ENCODE measurements at places on chromosomes 4 and X.
A peak's percentile ranks its signal among the peaks of the same experiment; 100 is the strongest.

DNA sequence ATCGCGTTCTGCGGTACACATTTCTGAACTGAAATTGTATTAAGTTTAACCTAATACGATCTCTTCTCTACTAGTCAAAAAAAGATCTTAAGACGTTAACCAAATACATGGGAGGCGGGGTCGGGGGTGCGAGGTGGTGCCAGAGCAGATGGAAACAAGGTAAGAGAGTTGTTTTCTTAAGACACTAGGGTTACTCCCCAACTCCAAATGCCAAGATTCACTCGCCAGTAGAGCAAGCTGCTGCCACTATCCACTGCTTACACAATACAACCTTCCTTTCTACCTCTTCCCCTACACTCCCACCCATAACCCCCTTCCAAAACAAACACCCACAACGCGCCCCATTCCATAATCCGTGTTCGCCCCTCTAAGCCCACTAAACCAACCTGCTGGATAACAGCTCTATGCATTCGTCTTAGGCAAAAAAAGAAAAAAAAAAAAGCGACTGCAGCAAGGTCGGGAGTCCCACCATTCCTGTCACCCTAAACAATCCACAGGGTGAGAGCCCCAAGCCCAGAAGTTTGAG lies 1.3 kb downstream of the LCORL start:
- DNase-seq: no peak

GRCh38 chr4:39124885-39125599 lies 57.3 kb upstream of the WDR19 start:
- DNase-seq: no peak

DNA sequence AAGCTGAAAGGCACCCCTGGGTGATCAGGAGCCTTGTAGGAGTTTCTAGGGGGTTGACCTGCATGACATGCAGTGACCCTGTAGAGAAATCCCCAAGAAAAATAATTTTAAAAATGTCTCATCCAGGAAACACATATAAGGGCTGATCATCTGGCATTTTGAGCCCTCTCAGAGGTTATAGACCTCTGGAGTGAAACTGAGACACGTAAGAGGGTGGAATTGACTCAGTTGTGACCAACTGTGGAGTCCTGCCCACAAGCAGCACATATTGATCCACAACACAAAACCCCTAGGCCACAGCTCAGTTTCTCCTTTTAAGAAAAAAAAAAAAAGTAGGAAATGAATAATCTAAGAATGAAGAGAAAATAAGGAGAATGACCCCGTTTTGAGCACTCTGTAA lies 32.5 kb upstream of the MTMR8 start:
- no peak for DNase-seq

DNA sequence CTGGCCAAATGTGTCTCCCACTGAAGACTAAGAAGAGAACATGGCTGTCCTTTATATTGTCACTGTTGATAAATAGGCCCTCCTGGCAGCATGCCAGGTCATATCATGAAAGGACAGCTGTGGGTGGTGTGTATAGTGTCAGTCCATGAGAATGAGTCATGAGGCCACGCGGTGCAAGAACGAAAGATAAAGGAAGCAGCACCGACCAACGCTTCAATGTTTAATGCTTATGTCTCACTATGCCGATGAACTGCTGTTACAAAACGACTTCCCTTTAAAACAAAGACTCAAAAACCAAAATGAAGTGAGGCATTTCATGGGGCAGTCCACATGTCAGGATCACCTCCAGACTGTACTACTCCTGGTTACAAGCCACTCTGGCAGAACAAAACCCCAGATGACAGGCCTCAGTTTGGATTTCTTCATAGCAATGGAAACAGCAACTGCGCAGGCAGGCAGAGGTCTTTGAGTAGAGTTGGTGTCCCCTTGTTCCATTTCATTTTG lies 5.2 kb upstream of the TCEANC start:
- DNase-seq: no peak

- peak; percentile 71 for DNase-seq
Observed at GRCh38 chrX:107563824-107564223, 64.5 kb upstream of the PRPS1 start.

DNA sequence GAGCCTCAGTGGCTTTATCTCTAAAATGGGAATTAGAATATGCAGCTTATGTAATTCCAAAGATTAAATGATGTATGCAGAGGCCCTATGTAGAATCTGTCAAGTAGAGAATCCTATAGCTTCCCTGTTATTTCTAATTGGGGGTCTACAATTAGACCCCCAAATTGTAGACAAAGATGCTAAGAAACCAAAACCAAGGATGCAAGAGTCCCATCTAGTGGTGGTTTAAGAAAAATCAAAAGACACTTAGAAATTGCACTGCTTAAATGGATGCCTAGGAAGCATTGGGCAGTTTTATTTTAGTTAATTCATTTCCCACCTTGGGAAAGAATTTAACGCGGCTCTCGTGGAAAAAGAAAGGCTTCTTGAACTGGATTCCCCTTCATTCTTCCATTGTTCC lies 115.2 kb downstream of the GABRA2 start:
- no peak for DNase-seq

DNA sequence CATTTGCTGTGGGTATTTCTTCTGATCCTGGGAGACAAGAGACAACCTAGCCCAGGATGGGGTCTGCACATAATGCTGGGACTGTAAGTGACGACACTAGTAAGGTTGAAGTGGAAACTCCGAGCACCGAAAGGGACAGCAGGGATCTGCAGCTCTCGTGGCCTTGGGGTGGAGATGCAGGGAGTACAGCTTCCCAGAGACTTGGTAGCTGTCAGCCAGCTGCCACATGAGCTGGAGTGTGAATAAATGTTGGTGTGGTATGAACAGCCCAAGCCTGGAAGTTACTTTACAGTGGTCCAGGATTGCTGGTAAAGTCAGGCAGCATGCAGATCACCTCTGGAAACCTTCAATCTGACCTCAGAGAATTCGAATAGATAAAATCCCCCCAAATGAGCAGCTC lies 97.6 kb downstream of the FAM193A start:
- no peak for DNase-seq

GRCh38 chr4:36758312-36759178 lies 477.1 kb downstream of the DTHD1 start:
- DNase-seq: no peak

GRCh38 chr4:175346376-175346775 lies 428.2 kb downstream of the ADAM29 start:
- no peak for DNase-seq

- DNase-seq: no peak
Observed at GRCh38 chr4:156754832-156755570, 216.6 kb downstream of the PDGFC start.

DNA sequence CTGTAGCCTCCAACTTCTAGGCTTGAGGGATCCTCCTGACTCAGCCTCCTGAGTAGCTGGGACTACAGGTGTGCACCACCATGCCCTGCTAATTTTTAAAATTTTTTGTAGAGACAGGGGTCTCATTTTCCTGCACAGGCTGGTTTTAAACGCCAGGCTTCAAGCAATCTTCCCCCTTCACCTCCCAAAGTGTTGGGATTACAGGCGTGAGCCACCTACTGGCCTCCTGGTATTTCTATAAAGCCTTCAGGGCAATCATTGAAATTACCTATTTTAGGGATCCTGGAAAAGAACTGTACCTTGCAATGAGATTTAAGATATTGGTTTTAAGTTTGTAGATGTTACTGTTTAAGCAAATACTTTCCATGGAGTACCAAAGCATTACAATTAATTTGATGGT lies 13.5 kb upstream of the PLS3 start:
- no peak for DNase-seq

- no peak for DNase-seq
Observed at GRCh38 chrX:22690116-22690515, 309.6 kb upstream of the DDX53 start.

- no peak for DNase-seq
Observed at GRCh38 chr4:42519803-42520417, 122.6 kb downstream of the SHISA3 start.

DNA sequence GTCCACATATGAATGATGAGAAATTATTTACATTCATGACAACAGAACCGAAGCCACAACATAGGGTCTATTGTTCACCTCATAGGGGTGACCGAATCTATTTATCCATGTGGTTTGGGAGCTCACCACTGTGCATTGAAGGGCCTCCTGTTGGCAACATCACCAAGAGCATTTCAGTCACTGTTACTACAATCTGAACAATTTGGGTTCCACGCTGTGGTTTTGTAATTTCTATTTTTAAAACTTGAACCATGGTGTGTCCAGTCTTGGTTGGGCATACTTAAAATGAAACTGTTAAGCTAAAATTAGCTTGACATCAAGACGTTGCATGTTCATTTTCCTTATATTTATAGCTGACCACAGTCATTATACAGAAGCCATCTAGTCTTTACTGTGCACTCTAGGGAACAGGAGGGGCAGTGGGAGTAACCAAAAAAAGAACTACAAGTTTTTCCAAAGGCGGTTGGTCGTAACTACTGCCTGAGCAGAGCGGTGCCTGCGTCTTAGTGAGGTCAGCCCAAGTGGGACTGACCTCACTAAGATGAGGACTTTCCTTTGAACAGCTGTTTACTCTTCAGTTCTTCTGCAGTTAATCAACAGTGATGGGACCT lies 192.1 kb downstream of the SPRY1 start:
- no peak for DNase-seq

- no peak for DNase-seq
Observed at GRCh38 chrX:1212532-1212931, at the start of gene CRLF2. Gene CRLF2, minus strand, starts transcription at chrX:1212649. Its CDS starts 15 bp downstream, at chrX:1212634.

DNA sequence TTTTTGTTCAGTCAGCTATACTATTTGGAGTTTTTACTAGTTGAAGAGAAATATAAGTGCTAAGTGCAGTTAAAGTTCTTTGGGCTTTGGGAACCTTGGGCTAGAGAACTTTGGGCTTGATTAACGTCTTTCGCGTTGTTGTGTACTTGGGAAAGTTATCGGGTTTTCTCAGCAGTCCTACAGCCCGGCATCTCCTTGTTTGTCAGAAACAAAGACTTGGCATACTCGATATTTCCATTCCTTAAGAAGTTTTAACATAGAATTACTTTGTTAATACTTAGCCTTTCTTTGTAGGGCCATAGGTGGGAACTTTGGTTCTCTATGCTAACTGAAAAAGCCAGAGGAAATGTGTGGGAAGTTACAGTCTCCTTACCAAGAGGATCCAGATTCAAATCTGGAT lies 28.7 kb downstream of the RAPGEF2 start:
- DNase-seq: no peak

GRCh38 chrX:39361736-39362135 lies 560.5 kb downstream of the MID1IP1 start:
- DNase-seq: no peak

- no peak for DNase-seq
Observed at GRCh38 chr4:128552586-128552907, 257.0 kb upstream of the JADE1 start.

DNA sequence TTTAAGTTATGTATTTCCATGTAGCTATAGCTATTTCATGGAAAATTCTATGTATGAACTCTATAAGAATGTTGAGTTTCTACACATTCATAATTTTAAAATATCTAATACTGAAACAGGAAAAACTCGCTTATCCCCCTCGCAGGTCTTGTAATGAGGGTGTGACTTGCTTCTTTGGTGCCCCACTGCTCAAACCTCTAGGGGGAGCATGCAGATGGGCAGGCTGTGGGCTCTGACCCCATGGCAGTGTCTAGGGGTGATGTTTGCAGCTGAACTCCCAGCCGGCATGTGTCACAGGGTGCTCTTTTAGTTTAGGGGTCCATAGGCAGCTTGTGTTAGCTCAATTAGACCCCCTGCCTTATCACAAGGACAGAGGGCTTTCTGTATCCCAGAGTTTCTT lies 1825.7 kb upstream of the ADGRL3 start:
- DNase-seq: no peak

DNA sequence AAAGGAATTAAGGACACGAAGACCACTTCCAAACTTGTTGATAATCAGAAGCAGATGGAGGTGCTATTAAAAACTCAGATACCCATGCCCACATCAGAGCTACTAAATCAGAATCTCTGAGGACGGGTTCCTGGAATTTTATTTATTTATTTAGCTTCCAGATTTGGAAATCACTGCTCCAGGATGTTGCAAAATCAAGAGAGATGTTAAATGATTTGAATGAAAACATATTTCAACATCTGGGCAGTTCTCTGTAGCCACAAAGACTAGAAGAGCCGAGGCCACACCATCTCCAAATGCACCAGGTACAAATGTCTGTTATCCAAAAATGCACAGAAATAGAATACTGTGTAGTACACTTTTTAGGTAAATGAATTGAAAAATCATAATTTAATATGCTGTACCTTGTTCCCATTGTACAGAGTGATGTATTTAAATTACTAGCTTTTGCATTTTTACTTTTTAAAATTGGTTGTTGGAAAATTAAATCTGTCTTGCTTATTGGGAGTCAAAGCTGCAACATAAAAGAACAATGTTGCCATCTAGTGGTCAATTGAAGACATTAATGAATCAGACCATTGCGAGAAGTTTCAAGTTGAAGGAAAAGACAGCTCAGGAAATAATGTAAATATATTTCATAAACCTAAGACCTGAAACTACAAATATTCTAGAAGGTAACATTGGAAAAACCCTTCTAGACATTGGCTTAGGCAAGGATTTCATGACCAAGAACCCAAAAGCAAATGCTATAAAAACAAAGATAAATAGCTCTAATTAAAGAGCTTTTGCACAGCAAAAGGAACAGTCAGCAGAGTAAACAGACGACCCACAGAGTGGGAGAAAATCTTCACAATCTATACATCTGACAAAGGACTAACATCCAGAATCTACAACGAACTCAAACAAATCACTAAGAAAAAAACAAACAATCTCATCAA lies 151.3 kb upstream of the TTC29 start:
- no peak for DNase-seq

DNA sequence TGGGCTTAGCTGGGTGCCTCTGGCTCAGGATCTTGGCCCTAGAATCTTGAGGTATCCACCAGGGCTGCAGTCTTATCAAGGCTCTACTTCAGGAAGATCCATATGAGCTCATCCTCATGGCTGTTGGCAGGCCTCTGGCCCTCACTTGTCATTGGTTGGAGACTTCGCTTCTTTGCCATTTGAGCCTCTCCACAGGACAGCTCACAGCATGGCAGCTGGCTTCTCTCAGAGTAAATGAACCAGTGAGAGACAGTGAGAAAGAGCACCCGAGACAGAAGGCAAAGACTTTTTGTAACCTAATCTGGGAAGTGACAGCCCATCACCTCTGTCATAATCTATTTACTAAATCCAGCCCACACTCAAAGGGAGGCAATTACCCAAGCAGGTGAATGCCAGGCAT lies 236.8 kb downstream of the GPAT3 start:
- no peak for DNase-seq

- DNase-seq: no peak
Observed at GRCh38 chr4:1312821-1313640, 23.3 kb downstream of the MAEA start.

DNA sequence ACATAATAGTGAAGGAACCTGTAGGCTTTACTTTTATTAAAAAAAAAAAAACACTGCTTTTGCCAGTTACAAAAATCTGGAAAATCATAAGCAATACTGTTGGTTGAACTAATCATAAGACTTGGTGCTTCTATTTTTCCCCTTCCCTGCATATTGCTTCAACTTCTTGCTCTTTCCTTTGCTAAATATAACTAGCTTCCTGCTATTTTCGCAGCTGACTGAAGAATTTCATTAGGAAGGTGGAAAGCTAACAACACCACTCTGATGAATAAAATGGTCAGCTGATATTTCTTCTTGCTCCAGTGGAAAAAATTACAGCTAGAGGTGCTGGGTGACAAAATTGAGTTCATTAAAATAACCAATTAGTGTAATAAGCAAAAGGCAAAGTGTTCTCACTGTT lies 39.3 kb downstream of the MEPE start:
- no peak for DNase-seq
